ENCODE measurements at places on chromosomes 7 and 10. TPM values are rescaled to one million over a fixed set of nuclear protein-coding genes. Genes with fewer than 3 reads are reported as not detected.
A peak's percentile ranks its signal among the peaks of the same experiment; 100 is the strongest.

IL2RA gene
- not detected for total RNA-seq

GCK gene
- total RNA-seq: 0.15 TPM

PBLD gene
- total RNA-seq: 3.2 TPM

NAT16 gene
- not detected for total RNA-seq

GRCh38 chr7:158325530-158326381, 261.9 kb downstream of the PTPRN2 start:
- peak; percentile 99 for DNase-seq

CABCOCO1 gene
- 0.28 TPM for total RNA-seq

GRCh38 chr7:24381894-24382505, 98.0 kb downstream of the NPY start:
- DNase-seq: peak; percentile 35

ZP3 gene
- 1.7 TPM for total RNA-seq

GRCh38 chr7:21641546-21641945, 98.7 kb downstream of the DNAH11 start:
- DNase-seq: no peak

DNA sequence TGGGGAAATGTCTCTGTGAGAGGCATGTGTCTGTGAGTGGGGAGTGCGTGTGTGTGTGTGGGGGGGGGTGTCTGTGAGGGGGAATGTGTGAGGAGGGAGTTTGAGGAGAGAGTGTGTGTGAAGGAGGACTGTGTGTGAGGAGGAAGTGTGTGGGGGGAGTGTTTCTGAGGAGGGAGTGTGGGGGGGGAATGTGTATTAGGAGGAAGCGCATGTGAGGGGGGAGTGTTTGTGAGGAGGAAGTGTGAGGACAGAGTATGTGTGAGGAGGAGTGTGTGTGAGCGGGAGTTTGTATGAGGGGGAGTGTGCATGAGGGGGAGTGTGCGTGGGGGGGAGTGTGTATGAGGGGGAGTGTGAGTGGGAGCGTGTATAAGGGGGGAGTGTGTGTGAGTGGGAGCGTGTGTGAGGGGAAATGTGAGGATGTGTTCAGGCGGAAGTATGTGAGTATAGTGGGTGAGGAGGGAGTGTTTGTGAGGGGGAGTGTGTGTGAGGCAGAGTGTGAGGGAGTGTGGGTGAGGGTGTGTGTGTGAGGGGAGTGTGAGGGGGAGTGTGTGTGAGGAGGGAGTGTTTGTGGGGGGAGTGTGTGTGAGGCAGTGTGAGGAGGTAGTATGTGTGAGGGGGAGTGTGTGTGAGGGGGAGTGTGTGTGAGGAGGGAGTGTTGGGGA, 21.8 kb upstream of the PTPRN2 start:
- no peak for DNase-seq

CALHM3 gene
- not detected for total RNA-seq

NEUROD6 gene
- not detected for total RNA-seq

DNA sequence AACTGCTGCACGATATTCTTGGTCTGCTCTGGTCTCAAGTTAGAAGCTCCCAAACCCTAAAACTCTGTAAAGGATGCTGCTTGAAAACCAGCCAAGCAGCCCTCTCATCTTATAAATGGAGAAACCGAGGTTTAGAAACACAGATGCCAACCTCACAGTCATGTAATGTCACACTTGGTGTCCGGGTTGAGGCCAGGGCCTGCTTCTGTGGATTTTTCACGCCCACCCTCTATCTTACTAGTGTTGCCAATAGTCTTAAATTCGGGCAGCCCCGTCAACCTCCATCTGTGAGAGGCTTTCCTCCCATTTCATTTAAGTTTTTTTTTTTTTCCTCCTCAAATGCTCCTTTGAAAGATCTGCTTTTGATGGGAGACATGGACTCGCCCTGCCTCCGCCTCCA, 28.9 kb downstream of the PLPP4 start:
- DNase-seq: no peak

SKIDA1 gene
- 127 TPM for total RNA-seq

DNA sequence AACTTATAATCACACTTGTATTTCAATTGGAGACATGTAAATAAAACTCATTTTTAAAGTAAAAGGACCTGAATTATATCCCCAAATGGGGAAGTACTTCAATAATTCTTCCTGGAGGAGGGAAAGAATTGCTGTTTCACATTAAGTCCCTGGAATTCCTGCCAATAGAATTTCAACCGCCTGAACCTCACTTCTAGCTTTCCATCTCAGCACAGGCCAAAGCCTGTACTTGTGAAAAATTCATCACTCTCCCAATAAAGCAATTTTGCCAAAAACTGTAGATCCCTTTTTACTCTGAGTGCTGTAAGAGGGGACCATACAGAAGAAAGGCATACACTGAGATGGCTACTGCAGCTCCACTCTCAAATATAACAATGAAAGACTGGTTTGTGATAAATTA, 54.8 kb downstream of the CADPS2 start:
- no peak for DNase-seq

DNA sequence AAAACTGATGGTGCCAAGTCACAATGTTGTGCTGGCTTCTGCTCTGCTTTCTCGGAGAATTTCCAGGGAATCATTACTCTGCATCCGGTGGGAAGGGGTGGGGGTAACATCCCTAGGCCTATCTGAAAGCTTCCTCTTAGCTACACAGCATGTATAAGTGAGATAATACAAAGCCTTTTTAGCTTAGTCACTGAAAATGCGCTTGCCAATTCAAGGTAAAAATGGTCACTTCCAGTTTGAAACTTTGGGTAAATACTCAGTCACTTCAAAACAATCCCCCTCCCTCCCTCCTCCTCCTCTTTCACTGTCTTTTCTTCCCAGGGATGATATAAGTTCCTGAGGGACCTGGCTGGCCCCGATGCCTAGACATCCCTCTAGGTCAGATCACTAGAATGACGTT, 57.3 kb upstream of the APBB1IP start:
- DNase-seq: no peak

DNA sequence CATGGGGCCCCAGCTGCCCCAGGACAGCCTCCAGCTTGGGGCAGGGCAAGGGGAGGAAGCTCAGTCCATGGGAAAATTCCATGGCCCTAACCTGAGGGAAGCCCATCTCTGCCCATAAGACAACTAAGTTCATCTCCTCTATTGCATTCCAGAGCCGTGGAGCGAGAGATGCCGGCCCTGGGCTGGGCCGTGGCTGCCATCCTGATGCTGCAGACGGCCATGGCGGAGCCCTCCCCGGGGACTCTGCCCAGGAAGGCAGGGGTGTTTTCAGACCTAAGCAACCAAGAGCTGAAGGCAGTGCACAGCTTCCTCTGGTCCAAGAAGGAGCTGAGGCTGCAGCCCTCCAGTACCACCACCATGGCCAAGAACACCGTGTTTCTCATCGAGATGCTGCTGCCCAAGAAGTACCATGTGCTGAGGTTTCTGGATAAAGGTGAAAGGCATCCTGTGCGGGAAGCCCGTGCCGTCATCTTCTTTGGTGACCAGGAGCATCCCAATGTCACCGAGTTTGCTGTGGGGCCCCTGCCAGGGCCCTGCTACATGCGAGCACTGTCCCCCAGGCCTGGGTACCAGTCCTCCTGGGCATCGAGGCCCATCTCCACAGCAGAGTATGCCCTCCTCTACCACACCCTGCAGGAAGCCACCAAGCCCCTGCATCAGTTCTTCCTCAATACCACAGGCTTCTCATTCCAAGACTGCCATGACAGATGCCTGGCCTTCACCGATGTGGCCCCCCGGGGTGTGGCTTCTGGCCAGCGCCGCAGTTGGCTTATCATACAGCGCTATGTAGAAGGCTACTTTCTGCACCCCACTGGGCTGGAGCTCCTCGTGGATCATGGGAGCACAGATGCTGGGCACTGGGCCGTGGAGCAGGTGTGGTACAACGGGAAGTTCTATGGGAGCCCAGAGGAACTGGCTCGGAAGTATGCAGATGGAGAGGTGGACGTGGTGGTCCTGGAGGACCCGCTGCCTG, 4.3 kb downstream of the AOC1 start:
- DNase-seq: no peak

CALD1 gene
- 90.2 TPM for total RNA-seq

GRCh38 chr10:60733517-60733822, 44.8 kb upstream of the CDK1 start:
- DNase-seq: no peak

ITPRID1 gene
- total RNA-seq: not detected

GRCh38 chr7:127782654-127783559, 130.9 kb downstream of the SND1 start:
- no peak for DNase-seq

DNA sequence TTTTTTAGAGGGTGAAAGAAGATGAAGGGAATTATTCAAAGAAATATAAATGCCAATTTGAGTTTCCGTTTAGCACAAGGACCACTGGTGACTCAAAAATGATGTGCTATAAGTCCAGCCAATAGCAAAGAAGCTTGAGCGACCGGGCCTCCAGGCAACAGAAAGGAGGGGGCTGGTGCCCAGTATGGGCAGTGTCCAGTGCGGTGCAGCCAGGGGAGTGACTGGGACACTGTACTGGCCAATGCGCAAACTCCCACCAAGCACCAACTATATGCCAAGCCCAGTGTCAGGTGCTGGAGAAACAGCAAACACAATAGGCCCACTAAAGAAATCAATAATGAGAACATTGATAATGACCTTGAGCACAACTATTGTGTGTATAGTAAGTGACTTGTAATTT, 10.2 kb upstream of the OPALIN start:
- DNase-seq: no peak

- no peak for DNase-seq
Measured at GRCh38 chr7:108404509-108405420, 51.5 kb downstream of the NRCAM start.

GRCh38 chr7:140322759-140323158, 75.6 kb downstream of the SLC37A3 start:
- DNase-seq: peak; percentile 13

DNA sequence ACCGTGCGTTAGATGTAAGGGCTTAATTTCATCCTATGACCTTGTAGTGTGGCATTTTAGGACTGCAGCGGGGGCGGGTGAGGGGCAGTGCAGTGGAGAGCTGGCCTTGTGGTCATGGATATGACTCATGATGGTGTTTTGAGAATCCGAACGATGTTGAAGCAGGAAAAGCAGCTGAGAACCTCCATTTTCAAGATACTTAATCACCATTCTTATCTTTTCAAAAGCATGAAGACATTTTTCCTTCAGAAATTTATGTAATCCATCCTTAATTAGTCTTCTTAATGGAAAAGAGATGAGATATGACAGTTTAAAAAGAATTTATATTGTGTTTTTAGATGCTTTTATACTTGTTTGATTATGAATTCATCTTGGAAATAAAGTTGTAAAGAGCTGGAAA, 9.6 kb downstream of the ATP5F1C start:
- DNase-seq: no peak

AGMO gene
- 0.30 TPM for total RNA-seq

- no peak for DNase-seq
Measured at GRCh38 chr10:92421550-92421949, 130.6 kb downstream of the MARCHF5 start.

GRCh38 chr7:158595068-158595467, 7.4 kb upstream of the PTPRN2 start:
- peak; percentile 42 for DNase-seq

- no peak for DNase-seq
Measured at GRCh38 chr7:31642681-31643115, 44.3 kb upstream of the PPP1R17 start.

GRCh38 chr7:94295850-94296249, 98.8 kb upstream of the COL1A2 start:
- DNase-seq: no peak
